ENCODE measurements at places on chromosomes 16 and 17.
A peak's percentile ranks its signal among the peaks of the same experiment; 100 is the strongest.

GRCh38 chr17:42872251-42872965 lies 21.4 kb downstream of the AOC3 start:
- DNase-seq: no peak

- no peak for DNase-seq
These were observed 106.3 kb upstream of the PMFBP1 start for GRCh38 chr16:72278301-72278700.

- peak; percentile 45 for DNase-seq
These were observed 81.6 kb downstream of the SEC14L1 start for GRCh38 chr17:77222356-77222755.

- no peak for DNase-seq
These were observed 468.2 kb downstream of the XYLT1 start for GRCh38 chr16:17002565-17002964.

GRCh38 chr17:48241131-48241591 lies 133.6 kb downstream of the SNX11 start:
- DNase-seq: peak; percentile 86

GRCh38 chr17:40291281-40291664 lies 3.6 kb downstream of the CDC6 start:
- DNase-seq: no peak

GRCh38 chr16:35463358-35463757 lies 2003.9 kb downstream of the TP53TG3F start:
- no peak for DNase-seq

DNA sequence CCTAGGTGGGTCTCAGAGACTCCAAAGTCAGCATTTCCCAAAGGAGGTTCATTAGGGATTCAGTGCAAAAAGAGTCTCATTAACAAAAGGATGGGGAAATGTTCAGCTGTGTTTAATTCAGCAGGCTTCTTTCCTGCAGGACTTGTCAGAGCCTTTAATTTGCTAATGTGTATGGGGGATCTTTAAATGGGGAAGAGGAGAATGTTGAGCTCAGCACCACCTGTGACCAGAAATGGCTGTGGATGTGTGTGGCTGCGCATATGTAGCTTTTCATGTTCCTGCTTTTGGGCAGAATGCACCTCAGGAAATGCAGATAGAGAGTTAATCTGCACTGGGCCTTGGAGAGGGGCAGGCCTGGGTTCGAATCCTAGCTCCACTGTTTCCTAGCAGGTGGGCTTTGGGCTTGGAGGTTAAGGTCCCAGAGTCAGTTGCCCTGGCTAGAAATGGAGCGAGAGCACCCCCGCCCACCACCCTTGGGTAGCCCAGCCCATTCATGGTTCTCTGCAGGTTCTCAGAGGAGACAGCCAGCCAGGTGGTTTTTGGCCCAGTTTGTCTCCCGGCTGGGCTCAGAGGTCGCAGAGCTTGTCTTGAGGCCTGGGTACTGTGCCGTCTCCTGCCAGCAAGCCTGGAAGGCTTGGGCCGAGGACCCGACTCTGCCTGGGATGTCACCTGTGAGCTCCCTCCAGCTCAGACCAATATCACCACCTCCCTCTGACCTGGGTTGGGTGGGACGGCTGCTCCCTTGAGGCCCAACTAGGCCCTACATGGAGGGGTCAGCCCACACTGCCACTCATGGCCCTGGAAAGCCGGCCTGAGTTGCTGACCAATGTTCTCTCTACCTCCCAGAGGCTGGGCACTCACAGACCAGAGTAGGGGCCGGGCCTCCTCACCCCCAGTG lies 9.3 kb downstream of the ADCY7 start:
- DNase-seq: no peak

GRCh38 chr17:79955167-79955549 lies 80.5 kb downstream of the TBC1D16 start:
- no peak for DNase-seq

DNA sequence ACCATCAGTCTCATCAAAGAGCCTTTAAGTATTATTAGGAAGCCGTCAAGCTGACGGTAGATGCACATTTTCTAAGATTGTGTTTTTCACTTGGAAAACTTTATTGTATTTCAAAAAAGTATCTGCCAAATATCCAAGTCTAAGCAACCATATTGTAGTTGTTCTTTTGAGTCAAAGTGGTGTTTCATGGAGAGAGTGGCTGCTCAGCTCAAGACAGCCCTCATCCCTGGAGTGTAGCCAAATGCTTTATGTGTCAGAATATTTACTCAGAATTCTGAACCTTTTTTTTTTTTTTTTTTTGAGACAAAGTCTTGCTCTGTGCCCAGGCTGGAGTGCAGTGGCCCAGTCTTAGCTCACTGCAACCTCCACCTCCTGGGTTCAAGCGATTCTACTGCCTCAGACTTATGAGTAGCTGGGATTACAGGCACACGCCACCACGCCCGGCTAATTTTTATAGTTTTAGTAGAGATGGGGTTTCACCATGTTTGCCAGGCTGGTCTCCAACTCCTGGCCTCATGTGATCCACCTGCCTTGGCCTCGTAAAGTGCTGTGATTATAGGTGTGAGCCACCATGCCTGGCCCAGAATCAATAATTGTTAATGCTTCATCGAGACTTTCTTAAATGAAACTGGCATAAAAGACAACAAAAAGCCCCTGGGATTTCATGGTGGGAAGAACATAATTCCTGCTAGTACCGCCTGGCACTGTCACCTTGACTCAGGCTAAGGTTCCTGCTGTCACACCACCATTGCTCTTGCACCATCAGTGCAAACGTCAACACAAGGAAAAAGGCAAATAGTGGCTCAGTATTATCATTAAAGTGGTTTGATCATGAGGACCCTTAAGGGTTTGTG lies 45.5 kb downstream of the PRKCA start:
- DNase-seq: peak; percentile 68

DNA sequence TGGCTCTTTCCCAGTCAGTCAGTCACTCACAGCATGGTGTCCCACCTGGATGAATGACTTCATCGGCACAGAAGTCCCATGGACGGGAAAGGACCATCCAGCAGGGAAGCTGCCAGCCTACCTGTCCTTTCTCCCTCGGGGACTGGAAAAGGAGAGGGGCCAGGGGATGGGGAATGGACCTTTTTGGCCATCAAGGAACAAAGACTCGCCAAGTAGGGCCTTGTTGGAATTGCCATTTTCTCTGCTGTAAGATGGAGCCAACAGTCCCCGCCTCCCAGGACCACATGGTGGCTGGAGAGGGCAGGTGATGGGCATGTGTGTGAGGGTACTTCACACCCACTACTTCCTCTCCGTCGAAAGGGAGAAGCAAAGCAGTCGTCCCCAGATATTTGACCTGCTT lies 67.8 kb upstream of the LHX1 start:
- no peak for DNase-seq

GRCh38 chr16:1929105-1929504 lies 10.9 kb upstream of the HS3ST6 start:
- peak; percentile 46 for DNase-seq

DNA sequence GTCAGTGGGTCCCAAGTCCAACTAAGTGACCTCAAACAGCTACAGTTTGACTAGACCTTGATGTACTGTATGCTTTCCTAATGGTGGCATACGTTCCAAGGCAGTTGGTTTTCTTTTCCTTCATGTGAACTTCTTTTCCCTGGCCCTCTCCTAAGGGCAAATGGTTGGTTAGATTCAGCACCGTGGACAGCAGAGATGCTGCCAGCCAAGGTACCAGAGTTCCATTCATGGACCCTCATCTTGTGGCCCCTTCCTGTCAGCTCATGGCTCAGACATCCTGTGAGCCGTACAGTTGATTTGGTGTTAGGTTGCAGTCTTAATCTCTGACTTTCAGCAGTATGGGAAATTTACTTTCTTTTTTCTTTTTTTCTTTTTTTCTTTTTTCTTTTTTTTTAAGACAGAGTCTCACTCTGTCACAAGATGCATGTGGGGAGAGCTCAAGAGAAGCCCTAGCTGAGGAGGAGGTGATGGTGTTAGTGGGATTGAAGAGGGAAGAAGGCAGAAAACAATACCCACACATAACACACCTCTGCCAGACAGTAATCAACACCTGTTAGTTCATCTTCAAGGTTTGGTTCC lies 122.4 kb downstream of the USP31 start:
- peak; percentile 49 for DNase-seq

- DNase-seq: no peak
These were observed 895 bp downstream of the BRD7 start for GRCh38 chr16:50367777-50368409.

DNA sequence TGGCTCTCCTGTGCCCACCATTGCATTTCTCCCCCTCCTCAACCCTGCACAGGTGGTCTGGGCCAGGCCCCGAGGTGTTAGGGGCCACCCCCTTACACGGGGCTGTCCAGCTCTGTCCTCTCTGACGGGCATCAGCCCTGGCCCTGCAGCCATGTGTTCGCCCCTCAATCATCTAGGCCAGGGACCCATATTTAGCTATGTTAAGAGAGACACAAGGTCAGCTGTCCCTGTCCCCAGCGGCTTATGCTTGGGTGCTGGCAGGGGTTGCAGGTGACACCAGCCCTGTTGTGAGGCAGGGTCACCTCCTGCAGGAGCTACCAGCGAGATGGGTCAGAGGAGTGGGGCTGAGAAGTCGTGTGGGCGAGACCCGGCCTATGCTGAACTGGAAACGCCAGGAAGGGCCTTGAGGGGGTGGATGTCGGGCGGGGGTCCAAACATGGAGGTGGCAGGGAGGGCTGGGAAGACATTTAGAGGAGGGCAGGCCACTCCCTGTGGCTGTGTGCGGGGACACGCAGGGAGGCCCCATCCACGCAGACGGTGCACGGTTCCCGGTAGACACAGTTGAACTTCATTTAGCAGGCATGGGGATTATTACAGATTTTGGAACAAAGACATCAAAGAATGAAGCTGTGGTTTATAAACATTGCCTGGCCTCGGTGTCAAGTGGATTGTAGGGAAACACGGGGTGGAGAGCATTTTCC lies 133.2 kb upstream of the CHMP6 start:
- no peak for DNase-seq

Measured in EH (cell line).